NCI-H1417 treated with DMSO at 0.1 percent for 48 hours (cell line): ENCODE measurements at places on chromosomes 5 and 9.

DNA sequence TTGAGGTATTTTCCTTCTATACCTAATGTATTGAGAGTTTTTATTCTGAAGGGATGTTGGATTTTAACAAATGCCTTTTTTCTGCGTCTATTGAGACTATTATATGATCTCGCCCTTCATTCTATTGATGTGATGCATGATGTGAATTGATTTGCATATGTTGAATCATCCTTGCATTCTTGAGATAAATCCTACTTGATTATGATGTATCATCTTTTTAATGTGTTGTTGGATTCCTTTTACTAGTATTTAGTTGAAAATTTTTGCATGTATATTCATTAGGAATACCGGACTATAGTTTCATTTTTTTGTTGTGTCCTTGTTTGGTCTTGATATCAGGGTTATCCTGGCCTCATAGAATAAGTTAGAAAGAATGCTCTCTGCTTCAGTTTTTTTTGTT lies 169.7 kb downstream of the NPR3 start:
- DNase-seq = no peak

DNA sequence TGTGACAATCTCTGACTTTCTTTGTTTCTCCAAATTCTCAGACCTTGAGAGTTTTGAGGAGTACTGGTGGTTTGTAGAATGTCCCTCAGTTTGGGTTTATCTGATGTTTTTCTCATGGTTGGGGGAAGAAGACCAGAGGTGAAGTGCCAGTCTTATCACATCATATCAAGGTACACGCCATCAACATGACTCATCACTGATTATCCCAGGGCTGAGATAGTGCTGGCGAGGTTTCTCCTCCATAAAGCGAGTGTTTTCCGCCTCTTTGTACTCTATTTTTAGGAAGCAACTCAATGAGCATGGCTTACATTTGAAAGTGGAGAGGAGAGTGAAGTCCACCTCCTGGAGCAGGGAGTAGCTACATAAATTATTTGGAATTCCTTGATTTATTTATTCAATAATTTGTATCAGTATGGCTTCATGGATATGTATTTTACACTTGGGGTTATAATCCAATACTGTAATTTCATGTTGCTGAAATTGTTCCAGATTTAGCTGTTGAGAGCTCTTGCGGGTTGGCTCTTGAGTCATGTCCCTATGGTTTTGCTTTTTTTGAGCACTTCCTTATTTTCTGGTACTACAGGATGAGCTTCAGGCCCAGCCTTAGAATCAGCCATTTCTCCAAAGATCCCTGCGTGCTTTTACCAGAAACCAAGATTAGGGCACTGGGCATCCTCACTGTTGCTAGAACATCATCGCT lies 23.9 kb downstream of the DCANP1 start:
- no peak for DNase-seq

GRCh38 chr9:95970317-95970716 lies 94.8 kb downstream of the ERCC6L2 start:
- DNase-seq = no peak

DNA sequence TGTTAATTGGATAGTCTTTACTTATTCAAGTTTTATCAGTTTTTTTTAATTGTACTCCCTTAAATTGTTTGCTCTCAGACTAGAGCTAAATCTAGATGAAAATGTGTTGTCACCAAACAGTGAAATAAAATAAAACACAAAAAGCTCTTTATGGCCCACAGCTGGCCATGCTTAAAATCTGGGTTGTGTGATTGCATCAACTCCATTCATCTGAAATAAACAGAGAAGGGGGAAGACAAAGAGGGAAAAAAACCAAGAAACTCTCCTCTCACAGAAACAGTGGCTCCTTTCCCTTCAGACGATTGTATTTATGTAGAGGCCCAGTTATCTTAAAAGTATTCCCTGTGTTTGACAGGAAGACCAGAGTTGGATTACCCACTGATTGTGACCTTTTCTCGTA lies 422.4 kb downstream of the IRX1 start:
- DNase-seq = no peak

GRCh38 chr9:8229226-8229625 lies 429.6 kb upstream of the DMAC1 start:
- no peak for DNase-seq

DNA sequence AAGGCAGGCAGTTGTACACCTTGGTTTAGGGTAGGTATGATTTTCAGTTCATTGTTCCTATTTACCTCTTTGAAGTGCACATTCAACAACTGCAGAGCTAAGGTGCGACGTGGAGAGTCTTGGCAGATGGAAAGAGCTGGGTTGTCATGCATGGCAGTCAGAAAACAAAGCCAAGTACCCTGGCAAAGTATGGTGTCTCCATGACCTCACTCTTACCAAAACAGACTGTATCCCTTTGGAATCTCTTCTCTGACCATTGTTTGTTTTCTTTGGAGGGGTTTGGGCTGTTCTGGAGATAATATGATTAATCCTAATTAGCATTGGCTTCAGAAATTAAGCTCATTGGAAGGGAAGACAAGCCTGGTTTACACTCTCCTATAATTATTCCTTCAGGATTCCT lies 665.7 kb downstream of the DNAH5 start:
- no peak for DNase-seq

GRCh38 chr5:87109746-87110145 lies 157.9 kb upstream of the RASA1 start:
- DNase-seq = no peak

DNA sequence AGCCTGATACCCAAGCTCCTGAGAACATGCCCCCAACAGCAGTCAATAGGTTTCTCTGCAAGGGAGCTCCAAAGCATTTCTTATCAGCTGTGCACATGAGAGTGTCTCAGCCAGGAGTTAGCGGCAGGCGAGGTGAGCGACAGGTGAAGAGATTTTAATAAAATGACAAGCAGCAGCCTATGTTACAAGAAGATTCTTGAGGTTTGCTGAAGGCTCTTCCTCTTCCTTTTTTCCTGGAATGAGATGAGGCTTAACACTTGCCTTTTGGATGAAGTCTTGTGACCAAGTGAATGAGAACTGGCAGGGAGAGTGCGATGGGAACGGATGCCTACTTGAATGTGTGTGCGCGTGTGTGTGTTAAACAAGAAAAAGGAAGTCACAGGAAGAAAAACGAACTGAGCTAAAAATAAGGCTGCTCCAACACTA lies 76.1 kb downstream of the SHB start:
- DNase-seq = no peak

- no peak for DNase-seq
Observed at GRCh38 chr9:116270546-116270945, 117.0 kb downstream of the PAPPA start.

- DNase-seq = no peak
Observed at GRCh38 chr5:164302533-164303235, 797.3 kb downstream of the MAT2B start.

- no peak for DNase-seq
Observed at GRCh38 chr9:82776508-82776907, 286.4 kb downstream of the RASEF start.

DNA sequence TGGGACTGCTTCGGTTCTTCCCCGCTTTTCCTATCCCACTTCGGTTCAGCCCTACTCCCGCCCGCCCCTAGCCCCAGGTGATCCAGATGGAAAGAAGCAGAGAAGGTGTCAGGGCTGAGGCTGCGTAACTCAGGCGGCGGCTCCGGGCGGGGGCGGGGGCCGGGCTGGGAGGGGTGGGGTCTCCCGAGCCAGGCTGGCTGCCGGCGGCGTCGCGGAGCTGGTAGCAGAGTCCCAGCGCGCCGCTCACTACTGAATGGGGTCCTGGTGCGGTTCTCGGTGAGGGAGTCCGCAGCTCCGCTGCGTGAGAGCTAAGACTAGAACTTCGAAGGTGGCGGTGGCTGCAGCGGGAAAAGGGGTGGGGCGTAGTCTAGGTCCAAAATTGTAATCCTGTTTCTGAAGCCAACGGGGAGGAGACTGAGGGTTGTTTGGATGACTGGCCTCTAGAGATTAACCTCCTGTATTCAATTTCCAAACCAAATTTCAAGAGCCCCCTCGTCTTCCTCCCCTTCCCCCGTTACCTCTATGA lies 1.4 kb downstream of the PRR16 start:
- DNase-seq = no peak

- no peak for DNase-seq
Observed at GRCh38 chr5:64836190-64836755, 67.5 kb downstream of the CWC27 start.

- DNase-seq = peak; percentile 7
Observed at GRCh38 chr5:180831139-180832093, 28.8 kb upstream of the MGAT1 start.

- no peak for DNase-seq
Observed at GRCh38 chr9:126329476-126330275, 3.0 kb downstream of the MVB12B start.

- no peak for DNase-seq
Observed at GRCh38 chr5:37900692-37901091, 60.9 kb upstream of the GDNF start.

DNA sequence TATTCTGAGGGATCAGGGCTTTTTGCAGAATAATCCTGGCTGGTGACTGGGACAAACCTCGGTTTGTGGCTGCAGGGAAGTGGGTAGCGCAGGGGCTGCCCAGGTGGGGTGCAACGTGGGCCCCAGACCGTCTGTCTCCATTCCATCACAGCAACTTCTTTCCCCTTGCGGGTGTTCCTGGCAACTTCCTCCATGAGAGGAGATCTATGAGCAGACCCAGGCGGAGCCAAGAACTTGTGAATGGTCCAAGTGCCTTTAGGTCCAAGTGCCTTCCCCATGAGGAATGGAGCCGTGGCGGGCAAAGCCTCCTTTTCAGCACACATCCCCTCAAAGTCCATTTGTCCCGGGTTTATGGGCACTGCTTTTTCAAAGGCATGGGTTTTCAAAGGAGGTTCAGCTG lies 136.5 kb downstream of the PHF2 start:
- DNase-seq = no peak

GRCh38 chr5:94849821-94850736 lies 231.6 kb downstream of the SLF1 start:
- DNase-seq = no peak

GRCh38 chr5:141910271-141910673 lies 13.4 kb upstream of the DELE1 start:
- no peak for DNase-seq

- DNase-seq = no peak
Observed at GRCh38 chr5:67013719-67014118, 182.9 kb downstream of the CD180 start.

DNA sequence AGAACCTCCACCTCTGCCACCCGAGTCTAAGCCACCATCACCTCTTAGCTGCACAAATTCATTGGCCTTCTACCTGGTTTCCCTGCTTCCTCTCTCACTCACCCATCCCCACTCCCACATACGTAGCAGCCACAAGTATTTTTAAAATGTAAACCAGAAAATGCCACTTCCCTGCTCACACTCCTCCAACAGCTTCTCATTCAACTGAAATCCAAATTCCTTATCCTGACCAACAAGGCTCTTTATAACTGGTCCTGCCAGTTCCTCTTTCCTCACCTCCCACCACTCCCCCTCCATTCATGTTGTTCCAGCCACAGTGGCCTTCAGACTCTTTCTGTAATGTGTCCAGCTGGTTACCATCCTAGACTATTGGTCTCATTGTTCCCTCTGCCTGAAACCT lies 25.0 kb upstream of the PALM2AKAP2 start:
- no peak for DNase-seq

DNA sequence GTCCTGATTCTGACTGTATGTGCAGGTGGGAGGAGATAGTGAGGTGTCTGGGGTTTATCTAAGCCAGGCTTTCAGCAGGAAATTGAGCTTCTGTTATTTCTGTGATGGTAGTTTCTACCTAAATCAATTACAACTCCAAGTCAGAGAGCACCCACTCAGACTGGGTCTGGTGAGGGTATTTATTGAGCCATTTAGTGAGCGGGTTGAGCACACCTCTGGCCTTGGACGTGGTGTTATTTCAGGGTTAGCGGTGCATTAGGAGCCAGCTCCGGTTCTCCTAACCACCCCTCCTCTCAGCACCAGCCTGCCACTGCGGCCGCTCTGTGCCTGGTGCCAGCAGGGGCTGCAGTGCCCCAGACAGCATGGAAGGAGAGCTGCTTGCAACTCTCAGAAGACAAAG lies 238.9 kb downstream of the CACNA1B start:
- DNase-seq = no peak

GRCh38 chr5:150615141-150615699 lies 25.2 kb upstream of the SYNPO start:
- DNase-seq = no peak

DNA sequence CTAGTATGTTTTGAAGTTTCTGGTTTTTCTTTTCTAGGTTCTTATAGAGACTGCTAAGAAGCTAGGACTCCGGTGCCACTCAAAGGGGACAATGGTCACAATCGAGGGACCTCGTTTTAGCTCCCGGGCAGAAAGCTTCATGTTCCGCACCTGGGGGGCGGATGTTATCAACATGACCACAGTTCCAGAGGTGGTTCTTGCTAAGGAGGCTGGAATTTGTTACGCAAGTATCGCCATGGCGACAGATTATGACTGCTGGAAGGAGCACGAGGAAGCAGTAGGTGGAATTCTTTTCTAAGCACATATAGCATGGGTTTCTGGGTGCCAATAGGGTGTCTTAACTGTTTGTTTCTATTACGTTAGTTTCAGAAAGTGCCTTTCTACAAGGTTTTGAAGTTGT lies 52.2 kb downstream of the MTAP start:
- no peak for DNase-seq

- DNase-seq = no peak
Observed at GRCh38 chr5:112065781-112066180, 308.8 kb upstream of the NREP start.

DNA sequence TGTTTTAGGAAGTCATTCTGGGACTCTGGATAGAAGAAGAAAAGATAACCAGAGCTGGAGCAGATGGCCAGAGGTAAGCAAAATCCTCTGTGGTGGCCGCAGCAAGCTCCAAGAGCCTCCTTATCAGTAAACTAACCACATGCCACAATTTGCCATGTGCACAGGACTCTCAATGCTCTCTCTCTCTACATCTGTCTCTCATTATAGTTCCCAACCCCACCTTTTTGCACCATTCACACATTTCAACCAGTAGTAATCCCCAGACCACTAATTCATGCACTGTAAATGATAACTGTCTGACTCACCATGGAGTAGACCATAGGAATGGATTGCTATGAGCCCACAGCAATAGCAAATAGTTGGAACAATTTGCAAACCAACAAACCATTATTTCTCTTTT lies 526.1 kb downstream of the TLR4 start:
- DNase-seq = no peak

DNA sequence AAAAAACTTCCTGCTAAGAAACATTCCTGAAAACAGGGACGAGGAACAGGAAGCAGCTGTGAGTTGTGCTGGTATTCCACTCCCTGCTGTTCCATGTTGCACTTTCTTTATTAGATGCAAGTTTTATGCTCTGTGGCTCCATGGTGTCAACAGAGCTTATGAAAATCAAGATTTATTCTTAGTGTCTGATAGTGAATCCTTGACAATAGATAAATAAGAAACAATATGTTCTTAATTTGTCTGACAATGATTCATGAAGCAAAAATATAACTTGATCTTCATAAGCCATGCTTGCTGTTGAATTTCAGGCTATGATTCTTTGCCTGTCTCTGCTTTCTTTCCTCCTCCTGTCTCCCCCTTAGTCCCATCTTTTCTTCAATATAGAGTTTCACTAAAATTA lies 119.6 kb downstream of the DROSHA start:
- no peak for DNase-seq

- DNase-seq = no peak
Observed at GRCh38 chr5:97534166-97534565, 351.1 kb upstream of the RIOK2 start.
